Activated CD4-positive, alpha-beta T cell treated with anti-CD3 and anti-CD28 coated beads, Interleukin-2, amount 50 U/mL, for 4 hours (primary cell): ENCODE measurements at places on chromosomes 1 and 21.

DNA sequence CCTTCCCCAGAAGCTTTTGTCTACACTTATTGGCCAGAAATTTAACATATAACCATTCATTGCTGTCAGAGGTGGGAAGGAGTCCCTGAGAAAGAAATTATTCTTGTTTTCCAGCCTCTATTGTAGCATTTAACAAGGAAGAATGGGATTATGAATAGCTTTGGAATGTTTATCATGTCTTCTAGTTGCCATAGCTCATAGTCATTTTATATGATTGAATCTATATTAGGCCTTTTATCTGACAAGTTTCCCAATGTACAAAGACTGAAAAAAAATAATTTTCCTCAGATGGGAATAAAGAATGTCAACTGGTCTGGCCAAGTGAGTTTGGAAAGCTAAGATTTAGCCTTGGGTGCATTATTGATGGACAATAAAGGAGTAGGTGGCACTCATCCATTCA, 28.3 kb downstream of the PTPRC start:
- no peak for DNase-seq

DNA sequence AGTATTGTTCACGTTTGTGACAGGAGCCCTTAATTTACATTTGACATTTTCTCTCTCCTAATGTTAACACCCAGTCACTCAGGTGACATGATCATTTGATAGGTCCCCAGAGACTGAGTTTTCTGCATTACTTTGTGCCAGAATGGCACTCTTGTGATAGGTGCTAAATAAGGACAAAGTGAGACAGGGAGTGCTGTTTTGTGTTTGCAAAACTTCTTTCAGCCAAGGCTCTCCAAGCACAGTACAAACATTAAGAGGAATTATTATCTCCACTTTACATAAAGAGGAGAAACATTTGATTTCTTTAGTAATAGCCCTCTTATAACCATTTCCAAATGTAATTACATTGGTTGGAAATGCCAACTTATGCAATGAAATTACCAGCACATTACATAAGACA, 355.2 kb downstream of the NTNG1 start:
- DNase-seq = no peak

DNA sequence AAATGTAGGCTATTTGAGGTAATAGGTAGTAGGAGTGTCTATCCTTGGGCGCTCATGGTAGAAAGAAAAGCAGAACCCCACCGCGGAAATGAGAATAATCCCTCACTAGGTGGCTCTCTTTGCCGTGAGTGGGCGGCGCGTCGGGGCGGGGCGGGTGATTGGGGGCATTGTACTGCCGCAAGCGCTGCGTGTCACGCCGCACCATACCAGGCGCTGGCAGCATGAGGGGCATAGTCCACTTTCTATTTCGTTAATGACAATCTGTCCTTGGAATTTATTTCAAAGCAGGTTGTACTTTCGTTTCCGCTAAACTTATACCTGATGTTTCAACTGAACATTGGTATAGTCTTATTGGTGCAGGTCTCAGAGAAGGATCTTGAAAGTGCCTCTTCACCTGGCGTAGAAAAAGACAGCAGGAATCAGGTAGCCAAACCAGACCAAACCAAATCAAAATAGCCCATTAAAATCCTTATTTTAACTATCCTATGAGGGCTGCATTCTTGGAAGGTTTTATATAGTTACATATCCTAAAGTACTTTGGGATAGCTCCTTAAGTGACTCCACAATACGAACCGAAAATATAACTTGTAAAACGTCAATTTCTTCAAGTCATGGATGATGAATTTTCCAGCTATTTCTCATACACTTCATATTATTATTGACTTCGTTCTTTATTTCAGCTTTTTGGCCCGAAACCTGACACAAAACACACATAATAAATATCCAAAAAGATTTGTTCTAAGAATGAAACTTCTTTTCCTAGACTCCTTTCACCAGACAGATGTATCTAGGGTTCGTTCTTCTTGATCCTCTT, 1.9 kb upstream of the SMG7 start:
- peak; percentile 93 for DNase-seq

DNA sequence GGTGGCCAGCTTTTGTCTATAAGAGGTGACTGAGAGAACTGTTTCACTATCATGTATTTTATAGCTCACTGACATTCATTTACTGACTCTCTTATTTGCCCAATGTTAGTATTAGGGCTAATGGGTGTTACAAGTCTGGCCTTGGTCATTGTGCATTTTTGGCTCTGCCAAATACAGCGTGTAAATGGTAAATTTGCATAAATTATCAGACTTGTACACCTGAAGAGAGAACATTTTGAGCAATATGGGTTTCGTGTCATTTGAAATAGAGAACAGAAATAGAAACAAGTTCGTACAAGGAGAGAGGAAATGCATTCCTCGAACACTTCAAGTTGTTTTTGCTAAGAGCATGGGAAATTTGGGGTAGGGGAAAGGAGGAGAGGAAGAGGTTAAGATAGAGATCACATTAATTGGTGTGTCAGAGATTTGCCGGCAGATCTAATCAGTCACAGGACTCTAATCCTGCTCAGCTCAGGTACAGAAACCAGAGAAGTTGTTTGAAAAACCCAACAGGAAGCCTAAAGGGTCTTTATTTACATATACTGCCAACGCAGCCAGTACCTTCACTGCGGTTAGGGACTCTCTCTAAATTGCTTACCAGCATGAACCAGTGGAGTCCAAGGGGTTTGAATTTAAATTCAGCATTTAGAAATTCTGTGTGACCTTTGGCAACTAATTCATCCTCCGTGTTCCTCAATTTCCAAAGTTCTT, 261.5 kb downstream of the GPATCH2 start:
- no peak for DNase-seq

- DNase-seq = no peak
Observed at GRCh38 chr1:201898992-201899391, 10.3 kb downstream of the SHISA4 start.

- DNase-seq = no peak
Observed at GRCh38 chr1:246063013-246063616, 444.0 kb downstream of the SMYD3 start.

DNA sequence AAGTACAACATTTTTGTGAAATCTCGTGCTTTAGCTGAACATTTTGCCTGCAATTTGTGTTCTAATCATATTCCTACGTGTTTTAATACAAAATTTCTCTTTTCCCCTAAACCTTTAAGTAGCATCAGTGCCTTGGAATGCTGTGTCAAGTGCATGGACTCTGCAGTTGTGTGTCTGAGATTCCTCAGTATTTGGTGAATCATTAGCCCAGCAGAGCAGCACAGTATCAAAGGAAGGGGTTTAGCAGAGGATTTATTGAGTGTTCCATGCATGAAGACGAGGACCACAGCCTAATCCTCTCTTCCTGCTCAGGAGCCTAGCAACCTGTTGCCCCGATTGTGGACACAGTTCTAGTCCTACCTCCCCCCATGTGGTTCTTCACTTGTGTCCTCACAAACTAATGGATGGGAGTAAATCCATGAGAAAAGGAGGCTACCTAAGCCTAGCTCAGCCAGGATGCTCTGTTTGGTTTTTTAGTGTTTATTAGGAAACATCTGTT, 29.3 kb upstream of the PCP4 start:
- DNase-seq = no peak

DNA sequence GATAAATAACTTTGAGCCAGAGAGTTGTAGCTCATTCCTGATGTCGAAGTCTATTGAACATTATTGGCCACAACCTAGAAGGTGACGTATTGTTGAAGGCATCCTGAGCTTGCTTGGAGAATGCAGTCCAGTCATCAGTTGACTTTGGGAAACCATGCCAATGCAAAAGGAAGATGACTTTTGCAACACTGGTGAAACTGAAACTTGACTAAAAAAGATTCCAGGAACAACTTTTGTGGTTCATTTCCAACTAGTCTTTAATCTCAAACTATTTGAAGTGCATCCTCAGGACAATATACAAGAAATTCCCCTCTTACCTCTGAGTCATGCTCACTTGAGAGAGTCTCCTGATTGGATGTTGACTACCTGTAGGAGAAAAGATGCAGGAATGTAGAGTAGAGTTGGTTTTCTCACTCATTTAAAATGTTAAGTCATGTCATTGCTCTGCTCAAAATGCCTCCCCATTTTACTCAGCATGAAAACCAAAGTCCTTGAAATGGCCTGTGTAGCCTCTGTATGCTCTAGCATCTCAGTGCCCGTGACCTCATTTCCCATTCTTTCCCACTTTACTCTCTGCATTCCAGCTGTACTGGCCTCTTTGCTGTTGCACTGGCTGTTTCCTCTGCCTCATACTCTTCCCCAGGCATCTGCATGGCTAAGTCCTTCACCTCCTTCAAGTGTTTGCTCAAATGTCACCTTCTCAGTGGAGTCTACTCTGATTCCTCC, 24.4 kb upstream of the LEPR start:
- no peak for DNase-seq

GRCh38 chr1:185402930-185403329, 85.9 kb upstream of the IVNS1ABP start:
- DNase-seq = no peak

- no peak for DNase-seq
Observed at GRCh38 chr21:38758501-38759214, 47.1 kb upstream of the ETS2 start.

- no peak for DNase-seq
Observed at GRCh38 chr1:112836642-112837041, 119.4 kb downstream of the SLC16A1 start.

DNA sequence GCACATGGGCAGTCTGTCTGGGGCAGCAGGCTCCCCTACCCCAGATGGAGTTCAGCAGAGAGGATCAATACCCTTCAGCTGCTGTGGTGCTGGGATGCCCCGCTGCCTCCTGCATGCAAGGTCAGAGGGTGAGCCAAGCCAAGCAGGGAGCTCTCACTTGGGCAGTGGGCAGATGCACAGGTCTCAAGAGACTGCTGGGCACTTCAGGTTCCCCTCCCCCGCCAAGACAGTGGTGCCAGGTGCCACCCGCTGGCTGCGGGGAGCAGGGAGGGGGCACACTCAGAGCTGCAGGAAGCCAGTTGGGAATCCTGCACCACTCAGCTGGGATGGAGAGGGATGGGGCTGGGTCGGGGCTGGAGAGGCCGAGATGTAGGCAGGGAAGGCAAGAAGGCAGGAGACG, 15.8 kb upstream of the EVA1B start:
- DNase-seq = no peak

- no peak for DNase-seq
Observed at GRCh38 chr1:169456029-169456428, 28.8 kb upstream of the CCDC181 start.

DNA sequence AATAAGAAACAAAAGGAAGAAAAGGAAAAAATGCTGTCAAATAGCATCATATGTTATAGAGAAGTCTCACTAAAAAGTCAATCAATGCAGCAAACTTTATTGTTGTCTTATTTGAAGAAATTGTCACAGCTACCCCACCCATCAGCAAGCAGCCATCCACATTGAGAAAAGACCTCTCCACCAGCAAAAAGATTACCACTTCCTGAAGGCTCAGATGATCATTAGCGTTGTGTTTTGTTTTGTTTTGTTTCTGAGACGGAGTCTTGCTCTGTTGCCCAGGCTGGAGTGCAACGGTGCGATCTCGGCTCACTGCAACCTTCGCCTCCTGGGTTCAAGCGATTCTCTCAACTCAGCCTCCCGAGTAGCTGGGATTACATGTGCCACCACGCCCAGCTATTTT, 29.0 kb downstream of the ATP2B4 start:
- no peak for DNase-seq

GRCh38 chr21:27740084-27740483, 773.2 kb upstream of the ADAMTS5 start:
- DNase-seq = no peak

DNA sequence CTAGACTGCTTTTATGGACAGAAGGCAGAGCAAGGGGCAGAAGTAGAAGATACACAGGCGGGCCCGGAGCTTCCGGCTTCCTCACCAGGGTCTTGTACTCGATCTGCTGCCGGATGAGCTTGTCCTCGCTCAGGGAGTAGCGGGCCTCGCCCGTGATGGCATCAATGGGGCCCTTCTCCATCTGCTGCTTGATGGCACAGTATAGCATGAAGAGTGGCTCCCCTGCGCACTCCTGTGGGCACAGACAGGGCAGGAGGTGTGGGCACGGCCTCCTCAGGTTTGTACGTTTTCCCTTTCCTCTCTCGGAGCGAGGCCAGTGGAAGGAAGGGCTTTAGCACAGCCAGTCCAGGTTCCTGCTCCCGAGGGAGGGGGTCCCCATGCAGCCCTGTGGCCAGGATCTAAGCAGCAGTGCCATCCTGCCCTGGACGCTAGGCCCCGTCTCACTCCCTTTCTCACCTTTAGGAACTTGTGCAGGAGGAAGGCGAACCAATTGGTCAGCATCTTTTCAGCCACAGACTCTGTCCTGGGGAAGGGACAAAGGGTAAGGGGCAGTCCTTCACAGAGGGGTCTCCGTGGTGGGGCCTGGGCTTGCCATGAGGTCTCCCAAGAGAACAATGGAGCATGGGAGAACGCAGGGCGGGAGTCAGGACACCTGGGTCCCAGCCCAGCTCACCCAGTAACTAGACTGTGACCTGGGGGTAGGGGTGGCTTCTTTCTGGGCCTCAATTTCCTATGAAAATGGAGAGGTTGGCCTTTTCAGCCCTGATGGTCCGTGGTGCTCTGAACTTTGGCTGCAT, 128.8 kb upstream of the CD34 start:
- DNase-seq = no peak

DNA sequence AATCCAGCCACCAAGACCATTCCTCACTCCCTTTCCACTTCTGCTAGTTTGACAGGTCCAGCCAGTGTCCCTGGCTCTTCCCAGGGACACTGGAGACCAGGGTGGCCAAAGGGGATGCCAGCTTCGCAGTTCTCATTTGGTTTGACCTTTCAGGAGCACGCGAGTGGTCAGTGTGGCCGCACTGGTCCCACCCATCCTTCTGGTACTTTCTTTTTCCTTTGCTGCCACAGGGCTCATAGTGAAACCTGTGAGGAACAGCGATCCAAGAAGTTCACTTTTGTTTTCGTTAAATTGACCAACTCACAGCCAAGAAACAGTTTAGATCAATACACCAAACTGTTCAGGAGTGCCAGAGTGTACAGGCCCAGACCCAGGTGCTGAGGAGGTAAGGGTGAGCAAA, 14.4 kb upstream of the EVA1B start:
- no peak for DNase-seq

DNA sequence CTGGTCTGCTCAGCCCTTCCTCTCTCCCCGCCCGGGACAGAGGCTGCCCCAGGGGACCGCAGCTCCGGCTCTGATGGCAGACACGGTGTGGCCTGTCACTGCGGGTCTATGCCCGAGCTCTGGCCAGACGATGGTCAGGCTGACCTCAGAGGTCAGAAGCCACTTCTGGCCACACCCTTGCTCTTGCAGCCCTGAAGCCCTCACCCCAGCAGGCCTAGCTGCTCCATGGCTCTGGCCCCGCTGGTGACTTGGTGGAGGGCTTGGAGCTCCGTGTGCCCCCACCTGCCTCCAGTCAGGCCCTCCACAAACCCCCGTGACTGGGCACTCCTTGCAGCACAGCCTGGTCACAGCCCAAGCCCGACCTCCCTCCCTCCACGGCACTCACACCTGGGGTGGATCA, 47.6 kb downstream of the PRDM16 start:
- no peak for DNase-seq
